ENCODE measurements at places on chromosomes 7 and 10.

DNA sequence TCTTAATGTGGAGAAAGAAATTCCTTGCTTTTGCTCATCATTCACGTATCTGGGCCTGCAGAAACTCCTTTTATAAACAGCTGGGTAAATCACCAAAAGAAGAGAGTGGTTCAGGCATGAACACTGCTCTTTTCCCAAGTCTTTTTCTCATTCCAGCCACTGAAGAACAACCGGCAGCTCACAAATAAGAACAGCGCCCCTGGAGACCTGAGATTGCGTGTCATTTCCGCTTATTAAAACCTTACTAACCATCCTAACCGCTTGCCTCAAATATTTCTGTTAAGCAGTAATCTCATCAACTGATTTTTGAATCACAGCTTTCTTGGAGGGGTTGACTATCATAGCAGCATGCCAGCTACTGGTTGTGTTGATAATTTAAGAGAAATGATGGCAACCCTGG is 213.0 kb upstream of the PLXNA4 start:
- DNase-seq, result no peak

GRCh38 chr7:138324941-138325340 is 135.1 kb upstream of the TRIM24 start:
- DNase-seq, result no peak

- no peak for DNase-seq
These were observed 84.0 kb upstream of the FAM3C start for GRCh38 chr7:121480058-121480457.

GRCh38 chr7:134686786-134687185 is 40.1 kb downstream of the BPGM start:
- no peak for DNase-seq

DNA sequence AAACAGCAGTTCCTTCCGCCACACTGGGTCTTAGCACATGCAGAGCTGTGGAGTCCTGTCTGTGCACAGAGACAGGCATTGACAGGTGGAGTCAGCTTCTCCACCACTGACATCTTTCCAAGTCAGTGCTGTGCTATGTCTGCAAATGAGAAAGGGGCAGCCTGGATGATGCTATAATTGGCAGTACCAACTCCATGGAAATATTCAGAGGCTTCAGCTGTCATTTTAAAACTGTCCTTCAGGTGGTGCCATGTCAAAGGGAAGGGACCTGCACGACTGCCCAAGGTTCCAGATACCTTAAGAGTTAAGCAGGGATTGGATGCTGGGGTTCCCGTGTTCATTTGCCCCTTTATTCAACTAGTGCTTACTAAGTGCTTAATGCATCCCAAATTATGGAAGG is 258.0 kb upstream of the PRKCQ start:
- DNase-seq, result peak; percentile 7

GRCh38 chr10:97627731-97628130 is 5.6 kb downstream of the MORN4 start:
- DNase-seq, result no peak

- no peak for DNase-seq
These were observed 67.3 kb downstream of the ST7 start for GRCh38 chr7:117020591-117020973.

DNA sequence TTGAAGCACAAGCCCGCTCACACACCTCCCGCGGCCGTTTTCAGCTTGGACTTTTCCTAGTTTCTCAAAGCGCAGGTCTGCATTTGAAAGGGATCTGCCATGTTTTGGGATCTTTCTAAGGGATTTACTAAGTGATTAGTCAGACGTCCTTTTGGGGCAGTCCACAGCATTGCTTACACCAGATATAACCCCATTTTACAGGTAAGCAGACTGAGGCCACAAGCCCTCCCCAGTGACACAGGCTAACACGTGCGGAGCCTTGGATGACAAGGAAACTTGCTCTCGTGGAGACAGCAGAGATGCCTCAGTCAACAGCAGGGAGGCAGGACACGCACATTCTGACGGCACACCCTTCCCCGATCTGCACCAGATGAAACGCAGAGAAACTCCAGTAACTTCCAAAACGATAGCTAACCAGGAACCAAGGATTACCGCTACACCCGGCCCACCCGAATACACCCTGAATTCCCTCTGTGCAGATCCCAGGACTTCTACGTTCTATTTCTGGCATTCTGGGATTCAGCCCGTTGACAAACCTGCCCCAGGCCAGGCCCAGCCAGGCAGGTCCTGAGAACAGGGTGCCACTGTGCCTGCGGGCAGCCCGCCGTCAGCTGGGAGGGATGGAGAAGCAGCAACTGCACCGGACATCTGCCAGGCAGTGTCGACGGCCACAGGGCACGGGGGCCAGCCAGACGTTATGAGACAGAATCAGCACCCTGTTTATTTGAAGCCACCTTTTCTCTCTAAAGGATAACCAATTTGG is 27.9 kb downstream of the FOXL3 start:
- no peak for DNase-seq

GRCh38 chr10:85149766-85150165 is 821.4 kb downstream of the CCSER2 start:
- no peak for DNase-seq

- DNase-seq, result no peak
These were observed 96.0 kb upstream of the ADO start for GRCh38 chr10:62708569-62708968.

DNA sequence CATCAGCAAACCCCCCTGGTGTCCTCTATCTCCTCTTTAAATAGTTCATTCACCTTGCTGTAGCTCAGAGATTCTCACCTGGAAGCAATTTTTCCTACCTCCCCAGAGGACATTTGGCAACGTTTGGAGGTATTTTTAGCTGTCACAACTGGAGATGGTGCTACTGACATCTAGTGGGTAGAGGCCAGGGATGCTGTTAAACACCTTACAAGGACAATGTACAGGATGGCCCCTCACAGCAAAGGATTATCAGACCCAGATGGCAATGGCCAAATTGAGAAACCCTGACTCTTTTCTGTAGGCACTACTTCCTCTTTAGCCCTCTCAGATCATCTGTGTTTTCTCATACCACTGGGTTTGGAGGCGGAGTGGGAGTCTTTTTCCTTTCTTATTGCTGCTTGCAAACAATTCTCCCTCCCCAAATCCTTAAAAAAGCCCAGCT is 13.2 kb upstream of the TRA2A start:
- no peak for DNase-seq

DNA sequence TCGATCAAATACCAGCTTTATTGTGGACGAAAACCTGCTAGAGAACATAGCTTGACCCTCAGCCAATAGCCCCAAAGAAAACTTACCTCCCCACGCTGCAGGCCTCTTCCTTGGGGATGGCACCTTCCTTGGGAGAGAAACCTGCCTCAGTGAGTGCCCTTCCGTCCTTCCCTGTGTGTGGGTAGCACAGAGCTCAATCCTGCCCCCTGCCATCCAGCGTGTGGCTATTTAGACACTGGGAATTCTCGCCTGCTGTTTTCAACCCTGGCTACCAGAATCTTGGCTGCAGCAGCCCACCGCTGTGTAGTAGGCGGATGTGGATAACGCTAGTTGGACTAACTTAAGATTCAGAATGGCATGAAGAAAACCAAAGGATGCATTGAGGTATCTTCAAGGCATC is 238.2 kb downstream of the TEX36 start:
- no peak for DNase-seq

- DNase-seq, result no peak
These were observed 279.2 kb downstream of the THSD7A start for GRCh38 chr7:11552676-11553296.

DNA sequence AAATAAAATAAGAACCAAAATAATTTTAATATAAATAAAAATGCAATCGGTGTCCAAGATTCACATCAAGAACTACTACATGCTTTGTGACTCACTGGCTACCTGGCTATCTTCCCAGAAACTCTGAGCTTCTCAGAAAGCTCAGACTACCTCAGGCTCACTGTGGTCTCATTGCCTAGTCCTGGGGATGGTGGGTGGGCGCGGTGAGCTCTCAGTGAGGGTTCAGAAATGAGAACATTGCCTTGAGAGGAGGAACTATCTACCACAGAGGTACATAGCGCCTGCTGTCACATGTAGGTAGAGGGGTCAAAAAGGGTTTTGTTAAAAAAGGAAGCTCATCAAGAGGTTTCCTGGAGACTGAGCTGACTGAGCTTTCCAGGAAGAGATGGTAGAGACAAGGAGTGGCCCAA is 108.0 kb downstream of the WDFY4 start:
- no peak for DNase-seq

GRCh38 chr10:297567-297966 is 162.3 kb downstream of the ZMYND11 start:
- DNase-seq, result no peak

DNA sequence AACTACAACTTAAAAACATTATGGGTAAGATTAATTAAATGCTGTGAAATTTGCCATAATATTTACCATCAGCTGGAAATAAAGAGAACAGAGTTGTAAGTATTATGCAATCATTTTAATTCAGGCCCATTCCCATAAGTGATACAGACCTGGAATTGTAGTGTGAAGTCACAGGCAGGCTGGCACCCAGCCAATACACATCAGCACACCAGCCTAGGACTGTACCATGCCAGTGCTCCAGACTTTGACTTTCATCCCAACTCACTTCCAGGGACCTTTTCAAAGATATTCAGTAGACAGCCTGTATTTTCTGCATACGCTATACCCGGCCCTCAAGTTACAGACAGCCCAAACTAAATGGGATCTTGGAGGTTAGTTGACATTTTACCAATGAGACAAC is 143.3 kb downstream of the TES start:
- no peak for DNase-seq

DNA sequence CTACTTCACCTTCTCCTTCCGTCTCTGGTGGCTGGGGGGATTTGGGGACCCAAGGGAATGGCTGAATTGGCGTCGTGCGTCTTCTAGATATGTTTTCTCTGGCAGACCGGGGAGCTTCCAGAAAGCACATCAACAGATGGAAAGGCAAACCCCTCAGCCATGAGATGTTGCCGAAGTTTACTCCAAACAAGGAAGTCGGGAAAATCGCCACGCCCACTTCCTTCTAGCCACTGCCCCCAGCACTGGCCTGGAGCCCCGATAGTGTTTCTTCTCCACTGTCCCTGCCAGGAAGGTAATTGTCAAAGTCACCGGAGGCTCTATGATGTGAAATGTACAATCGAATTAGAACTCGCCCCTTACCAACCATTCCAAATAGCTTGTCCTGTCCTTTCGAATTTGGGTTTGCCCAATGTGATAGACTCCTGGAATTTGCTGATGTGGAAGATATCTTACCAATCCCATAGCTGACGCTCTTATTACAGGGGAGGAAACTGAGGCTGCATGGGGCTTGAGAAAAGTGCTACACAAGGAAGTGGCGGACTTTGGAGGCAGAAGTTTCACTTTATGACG is 191.0 kb downstream of the LSM5 start:
- no peak for DNase-seq

DNA sequence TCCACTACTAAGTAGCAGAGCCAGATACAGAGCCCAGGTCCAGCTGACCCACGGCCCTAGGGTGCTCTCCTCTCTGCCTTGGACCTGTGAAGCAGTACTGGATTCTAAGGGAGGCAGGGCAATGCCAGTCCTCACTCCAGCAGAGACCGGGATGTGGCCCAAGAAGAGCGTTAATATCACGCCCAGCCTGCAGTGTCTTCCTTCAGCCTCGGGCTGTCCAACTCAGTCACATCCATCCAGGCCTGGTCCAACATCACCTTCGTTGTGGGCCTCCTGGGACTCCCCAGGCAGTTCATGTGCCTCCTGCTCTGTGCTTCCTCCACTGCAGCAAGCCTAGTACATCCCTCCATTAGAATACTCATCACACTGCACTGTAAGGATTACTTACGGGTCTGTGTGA is 114.5 kb downstream of the GRID1 start:
- DNase-seq, result no peak

GRCh38 chr7:108127461-108127860 is 2.7 kb downstream of the LAMB4 start:
- no peak for DNase-seq

DNA sequence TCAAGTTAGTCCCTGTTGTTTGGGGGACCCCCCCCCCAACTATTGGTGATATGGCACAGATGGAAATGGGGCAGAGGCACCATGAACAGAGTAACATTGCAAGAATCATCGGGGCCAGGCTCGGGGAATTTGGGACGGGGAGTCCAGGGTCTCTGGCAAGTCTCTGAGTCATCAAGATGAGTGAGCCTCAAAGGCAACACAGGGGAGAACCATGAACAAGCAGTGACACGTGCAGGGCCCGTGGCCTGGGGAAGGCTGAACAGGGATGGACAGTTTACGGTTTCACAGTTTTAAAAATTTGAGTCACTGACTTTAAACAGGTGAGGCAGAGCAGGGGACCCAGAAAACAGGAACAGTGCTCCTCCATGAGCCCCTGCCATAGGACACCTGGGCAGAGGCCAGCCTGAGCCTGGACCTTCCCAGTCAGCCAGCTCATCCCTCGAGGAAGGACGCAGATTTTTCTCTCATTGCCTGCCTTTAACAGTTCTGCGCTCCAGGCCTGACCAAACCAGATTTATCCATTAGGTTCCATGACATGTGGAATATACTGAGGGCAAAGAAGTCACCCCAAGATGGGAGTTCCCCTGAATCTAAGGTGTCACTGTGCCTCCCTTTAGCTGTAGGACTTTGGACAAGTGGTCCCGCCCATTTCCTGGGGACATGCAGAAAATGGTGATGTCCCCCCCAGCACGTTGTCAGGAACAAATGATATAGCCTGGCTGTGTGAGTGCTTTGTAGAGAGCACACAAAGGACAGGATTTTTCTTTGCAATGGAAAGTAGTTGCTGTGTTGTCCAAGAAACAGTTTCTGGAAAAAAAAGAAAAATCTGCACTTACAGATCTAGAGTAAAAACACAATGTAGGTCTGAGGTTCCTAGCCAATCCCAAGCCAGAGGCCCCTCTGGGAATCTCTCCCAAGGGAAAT is 23.8 kb downstream of the CHST15 start:
- no peak for DNase-seq

GRCh38 chr7:32470871-32471270 is 19.3 kb downstream of the LSM5 start:
- no peak for DNase-seq

DNA sequence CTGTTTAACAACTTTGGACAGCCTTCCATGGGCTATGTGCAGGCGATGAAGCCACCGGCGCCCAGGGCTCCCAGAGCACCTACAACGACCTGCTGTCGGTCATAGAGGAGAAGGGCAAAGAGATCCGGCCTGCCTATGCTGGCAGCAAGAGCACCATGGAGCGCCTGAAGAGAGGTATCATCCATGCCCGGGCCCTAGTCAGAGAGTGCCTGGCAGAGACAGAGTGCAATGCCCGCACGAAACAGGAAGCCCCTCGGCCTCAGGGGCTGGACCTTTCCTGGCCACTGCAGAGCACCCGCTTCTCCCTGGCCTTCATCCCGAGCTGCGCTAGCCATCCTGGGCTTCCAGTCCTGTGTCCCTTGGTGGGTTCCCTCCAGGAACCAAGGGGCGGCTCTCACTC is 497.0 kb upstream of the PHF14 start:
- no peak for DNase-seq

Data from CD4-positive, alpha-beta T cell treated with Interleukin-4 for 4 hours (primary cell).